ENCODE measurements at places on chromosomes 1 and 21.
A peak's percentile ranks its signal among the peaks of the same experiment; 100 is the strongest.

GRCh38 chr21:39066829-39067780 lies 116.1 kb downstream of the PSMG1 start:
- DNase-seq = no peak

GRCh38 chr1:27593678-27594563 lies 10.0 kb downstream of the AHDC1 start:
- DNase-seq = no peak

GRCh38 chr1:161133220-161133740 lies 813 bp upstream of the DEDD start:
- no peak for DNase-seq

DNA sequence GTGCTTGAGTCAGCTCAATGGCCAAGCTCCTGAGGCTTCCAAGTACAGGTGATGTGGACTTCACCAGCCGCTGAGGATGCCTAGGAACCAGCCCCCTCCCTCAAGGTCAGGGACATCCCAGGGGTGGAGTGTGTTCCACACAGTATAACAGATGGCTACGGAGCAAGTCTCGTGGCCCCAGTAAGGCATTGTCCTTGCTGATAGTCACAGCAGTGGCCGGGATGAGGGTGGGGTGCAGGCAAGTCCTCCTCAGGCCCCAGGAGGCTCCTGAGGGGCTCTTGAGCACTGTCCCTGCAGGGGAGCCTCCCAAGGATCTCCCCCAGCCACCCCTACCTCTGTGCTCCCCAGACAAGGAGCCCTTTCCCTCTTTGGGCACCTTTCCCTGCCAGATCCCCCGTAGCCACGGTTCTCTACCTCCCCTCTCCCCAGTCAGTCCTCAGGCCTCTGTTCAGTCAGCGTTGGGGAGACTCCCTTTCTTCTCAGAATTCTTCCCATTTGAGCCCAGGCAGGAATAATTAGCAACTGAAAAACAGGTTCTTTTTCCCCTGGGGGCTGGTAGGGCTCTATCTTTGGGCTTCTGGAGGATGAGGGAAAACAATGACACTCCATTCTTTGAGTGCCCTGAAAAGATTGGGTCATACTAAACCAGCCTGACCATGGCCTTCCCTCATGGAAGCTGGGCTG lies 7.1 kb upstream of the THEM5 start:
- no peak for DNase-seq

DNA sequence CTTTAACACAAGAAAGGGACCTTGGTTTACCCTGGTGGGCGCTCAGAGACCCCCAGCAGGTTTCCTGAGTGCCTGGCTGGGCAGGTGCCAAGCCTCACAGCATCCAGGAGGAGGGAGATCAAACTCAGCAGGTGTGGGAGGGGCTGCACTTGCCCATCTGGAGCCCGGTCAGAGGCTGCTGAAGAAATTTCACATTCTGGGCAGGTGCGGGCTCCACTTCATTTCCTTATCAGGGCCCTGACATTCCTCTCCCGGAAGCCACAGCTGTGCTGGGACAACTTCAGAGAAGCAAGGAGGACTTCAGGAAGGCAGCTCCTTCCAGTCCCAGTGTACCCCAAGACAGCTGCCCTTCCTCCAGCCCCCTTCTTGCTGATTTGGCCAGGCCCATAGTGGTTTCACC lies 82.9 kb downstream of the ITPKB start:
- DNase-seq = no peak

DNA sequence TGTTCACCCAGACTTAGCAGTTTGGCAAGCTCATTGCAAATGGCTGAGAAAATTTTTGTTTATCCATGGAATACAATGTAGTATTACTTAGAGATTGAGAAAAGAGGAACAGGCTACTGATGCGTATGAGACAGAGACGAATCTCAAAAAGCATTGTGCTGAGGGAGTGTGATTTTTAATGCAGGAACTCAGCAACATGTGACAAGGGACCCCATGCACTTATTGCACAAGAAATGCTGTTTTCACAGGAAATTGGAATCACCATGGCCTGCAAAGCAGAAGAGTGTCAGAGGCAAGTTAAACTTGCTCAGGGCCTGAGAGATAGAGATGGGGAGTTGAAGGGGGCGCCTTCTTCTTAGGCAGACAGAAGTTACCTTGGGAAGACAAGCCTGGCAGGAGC lies 32.6 kb upstream of the TLR5 start:
- DNase-seq = no peak

DNA sequence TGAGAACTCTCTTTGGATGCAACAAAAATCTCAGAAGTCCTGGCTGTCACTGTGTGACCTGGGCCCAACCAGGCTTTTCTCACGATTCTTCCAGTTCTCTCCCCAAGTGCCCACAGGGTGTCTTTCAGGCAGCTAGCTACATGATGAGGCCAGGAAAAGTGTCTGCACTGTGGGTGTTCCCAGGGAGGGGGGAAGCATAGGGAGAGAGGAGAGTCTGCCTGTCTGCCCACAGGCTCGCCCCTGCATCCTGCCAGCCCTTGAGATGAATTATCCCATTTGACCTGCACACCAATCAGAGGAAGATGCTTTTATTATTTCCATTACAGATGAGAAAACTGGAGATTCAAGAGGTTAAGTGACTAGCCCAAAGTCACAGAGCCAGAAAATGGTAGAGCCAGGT lies 27.8 kb downstream of the FOXO6 start:
- DNase-seq = no peak

- DNase-seq = no peak
Measured at GRCh38 chr1:80047791-80048190, 1041.3 kb upstream of the ADGRL4 start.

GRCh38 chr21:19276665-19277064 lies 873.1 kb upstream of the TMPRSS15 start:
- DNase-seq = no peak

GRCh38 chr1:170073893-170074249 lies 624 bp downstream of the KIFAP3 start:
- DNase-seq = no peak

- DNase-seq = no peak
Measured at GRCh38 chr1:84480650-84481049, 1.6 kb downstream of the RPF1 start.

DNA sequence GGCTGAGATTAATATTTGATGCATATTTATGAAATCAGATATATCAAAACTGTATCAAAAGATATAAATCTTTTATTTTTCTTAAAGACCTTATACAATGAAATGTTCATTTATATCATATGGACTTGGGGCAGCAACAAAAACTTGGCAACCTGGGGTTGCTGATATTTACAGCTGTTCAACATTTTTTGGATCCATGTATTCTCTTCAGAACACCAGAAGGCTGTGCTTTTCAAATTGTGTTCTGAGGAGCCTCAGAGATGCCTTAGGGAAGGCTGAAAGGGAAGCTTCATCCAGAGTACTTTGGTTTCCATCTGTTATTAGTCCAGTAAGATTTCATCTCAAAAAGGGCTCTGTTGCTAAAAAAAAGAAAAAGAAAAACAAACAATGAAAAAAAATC lies 94.8 kb downstream of the DISC1 start:
- DNase-seq = no peak

GRCh38 chr1:160009081-160009480 lies 22.7 kb downstream of the PIGM start:
- DNase-seq = no peak

DNA sequence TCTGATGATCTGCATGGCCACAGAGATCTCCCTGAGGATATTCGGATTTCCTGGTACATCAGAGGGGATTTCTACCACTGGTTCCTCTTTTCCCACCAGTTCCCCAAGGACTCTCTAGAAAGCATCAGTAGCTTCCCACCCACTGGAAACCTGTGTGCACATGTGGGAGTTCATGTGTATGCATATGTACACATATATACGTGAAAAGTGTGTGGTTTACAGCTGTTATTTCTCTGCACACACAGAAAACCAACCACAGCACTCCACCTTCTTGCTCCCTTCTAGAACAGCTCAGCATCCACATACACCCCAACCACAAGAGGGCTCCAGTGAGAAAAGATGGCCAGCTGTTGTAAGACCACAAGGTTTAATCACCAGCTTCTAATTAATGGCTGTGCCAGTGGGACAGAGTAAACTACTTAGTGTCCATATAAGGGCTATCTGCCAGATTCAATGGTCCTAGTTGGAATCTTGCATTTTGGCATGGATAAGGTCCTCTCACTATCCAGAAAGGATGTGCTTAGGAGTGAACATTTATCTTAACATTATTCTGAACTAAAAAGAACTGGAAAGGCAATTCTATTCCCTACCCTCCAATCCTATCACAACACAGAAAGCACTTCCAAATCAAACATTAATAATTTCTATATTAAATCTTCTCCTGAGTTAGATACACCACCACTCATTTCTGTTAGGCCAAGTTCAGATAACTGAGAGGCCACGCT lies 24.1 kb downstream of the GPR3 start:
- DNase-seq = peak; percentile 43

GRCh38 chr1:174726167-174726879 lies 273.4 kb upstream of the CACYBP start:
- DNase-seq = no peak

DNA sequence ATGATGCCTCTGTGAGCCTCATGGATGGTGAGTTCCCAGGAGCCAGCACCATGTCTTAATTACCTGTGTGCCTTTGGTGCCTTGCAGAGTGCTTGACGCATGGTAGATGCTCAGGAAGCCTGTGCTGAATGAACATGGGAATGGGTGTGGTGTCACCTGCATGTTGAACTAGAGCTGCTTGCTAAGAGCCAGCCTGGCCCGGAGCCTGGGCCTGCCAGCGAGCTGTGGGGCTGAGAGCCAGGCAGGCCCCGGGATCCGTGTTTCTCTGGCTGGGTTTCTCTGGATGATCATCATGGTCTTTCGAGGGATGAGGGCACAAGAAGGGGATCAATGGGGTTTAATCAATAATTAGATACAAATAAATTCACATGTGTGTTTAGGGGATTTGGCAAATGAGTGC lies 6.7 kb upstream of the TEX35 start:
- DNase-seq = no peak

DNA sequence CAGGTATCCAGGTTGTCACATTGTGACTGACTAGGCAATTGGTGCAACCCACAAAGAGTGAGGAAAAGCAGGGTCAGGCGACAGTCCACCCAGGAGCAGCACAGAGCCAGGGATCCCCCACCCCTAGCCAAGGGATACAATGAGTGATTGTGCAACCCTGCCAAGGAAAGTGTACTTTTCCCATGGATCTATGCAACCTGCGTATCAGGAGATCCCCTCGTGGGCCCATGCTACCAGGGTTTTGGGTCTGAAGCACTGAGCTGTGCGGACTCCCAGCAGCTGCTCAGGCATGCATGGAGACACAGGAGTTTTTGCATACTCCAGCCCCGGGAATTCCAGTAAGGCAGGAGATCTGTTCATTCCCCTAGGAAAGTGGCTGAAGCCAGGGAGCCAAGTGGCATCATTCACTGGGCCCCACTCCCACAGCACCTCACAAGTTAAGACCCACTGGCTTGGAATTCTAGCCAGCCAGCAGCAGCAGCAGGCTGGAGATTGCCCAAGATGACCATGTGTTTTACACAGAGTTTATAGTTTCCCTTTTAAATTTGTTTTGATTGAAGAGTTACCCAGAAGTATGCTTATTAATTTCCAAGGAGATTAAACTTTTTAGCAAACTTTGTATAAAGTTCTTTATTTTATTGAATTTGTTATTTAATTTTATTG lies 136.0 kb downstream of the LTN1 start:
- no peak for DNase-seq

- no peak for DNase-seq
Measured at GRCh38 chr1:226111883-226112261, 49.4 kb downstream of the H3-3A start.

- DNase-seq = no peak
Measured at GRCh38 chr1:32878637-32879041, 7.7 kb upstream of the HPCA start.

GRCh38 chr1:242718967-242719366 lies 194.5 kb upstream of the PLD5 start:
- DNase-seq = no peak

GRCh38 chr1:44801491-44802305 lies 1.5 kb downstream of the PLK3 start:
- peak; percentile 58 for DNase-seq

DNA sequence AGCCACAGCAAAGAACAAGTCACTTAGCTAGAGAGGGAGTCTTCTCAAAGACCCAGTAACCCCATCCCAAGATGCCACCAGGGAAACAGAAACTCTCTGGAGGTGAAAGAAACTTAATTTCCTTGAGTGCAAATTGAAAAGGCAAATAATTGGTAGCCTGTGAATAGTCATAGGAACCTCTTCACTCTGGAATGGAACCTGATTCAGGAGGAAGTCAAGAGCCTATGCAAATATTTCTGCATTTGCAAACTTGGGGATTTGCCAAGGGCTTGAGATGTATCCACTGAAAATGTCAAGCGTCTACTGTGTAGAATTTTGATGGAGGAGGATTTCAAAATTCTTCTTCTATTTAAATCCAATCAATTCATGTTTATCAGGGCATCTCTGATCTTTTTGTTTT lies 5.7 kb downstream of the HIVEP3 start:
- DNase-seq = no peak

GRCh38 chr1:216221260-216221700 lies 202.0 kb downstream of the USH2A start:
- no peak for DNase-seq

DNA sequence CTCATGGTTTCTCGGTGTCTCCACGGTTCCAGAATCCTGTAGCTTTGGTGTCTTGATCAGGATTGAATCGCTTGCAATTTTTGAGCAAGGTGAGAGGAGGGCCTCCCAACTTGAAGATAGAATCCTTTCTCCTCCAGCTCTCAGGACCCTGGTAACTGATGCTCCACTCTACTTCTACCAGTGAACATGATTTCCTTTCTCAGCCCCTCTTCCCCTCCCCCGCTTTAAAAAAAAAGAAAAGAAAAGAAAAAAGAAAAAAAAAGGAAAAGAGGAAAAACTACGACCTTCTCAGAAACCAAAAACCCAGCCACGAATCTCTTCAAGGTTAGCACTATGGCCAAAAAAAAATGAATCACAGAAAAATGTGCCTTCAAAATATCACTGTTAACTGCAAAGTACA lies 1.2 kb downstream of the ARHGEF11 start:
- no peak for DNase-seq

GRCh38 chr21:32447224-32447623 lies 34.7 kb downstream of the EVA1C start:
- no peak for DNase-seq

DNA sequence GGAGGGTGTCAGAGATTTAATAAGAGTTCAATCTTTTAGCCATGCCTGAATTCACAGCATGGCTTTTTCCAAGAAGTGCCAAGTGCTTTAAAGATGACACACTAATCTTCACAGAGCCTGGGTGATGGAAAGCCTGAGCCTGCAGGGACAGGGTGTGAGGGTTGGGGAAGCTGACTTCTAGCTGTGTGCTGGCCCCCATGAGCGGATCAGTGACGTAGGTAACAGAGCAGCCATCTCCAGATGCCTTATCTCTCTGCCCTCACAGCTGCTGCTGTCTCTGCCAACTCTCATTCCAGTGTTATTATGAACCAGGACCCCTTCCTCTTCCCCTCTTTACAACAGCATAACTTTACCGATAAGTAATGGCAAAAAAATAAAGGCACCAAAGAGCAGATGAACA lies 30.6 kb downstream of the FAM78B start:
- DNase-seq = no peak

GRCh38 chr21:28104346-28104745 lies 888.3 kb downstream of the LTN1 start:
- DNase-seq = no peak

GRCh38 chr1:110190282-110190929 lies 19.7 kb upstream of the KCNC4 start:
- no peak for DNase-seq

All from activated CD4-positive, alpha-beta T cell treated with anti-CD3 and anti-CD28 coated beads for 4 hours (primary cell).